GOT3 (cell line): ENCODE measurements at places on chromosomes 2 and 18.

DNA sequence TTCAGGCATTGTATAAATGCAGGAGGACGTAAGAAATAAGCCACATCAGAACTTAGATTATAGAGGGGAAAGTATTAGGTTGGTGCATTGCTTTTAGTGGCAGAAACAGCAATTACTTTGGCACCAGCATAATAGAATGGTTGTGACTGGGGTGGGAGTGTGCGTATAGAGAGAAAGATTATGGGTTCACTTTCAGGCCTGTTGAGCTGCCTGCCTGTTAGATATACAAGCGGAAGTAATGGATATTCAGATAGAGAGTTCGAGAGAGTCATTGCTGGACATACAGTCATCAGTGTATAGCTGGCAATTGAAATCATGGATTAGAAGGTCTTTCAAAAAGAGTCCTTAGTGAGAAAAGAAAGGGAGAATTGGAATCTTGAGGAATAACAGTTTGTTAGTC, 139.2 kb upstream of the MYO3B start:
- no peak for DNase-seq

DNA sequence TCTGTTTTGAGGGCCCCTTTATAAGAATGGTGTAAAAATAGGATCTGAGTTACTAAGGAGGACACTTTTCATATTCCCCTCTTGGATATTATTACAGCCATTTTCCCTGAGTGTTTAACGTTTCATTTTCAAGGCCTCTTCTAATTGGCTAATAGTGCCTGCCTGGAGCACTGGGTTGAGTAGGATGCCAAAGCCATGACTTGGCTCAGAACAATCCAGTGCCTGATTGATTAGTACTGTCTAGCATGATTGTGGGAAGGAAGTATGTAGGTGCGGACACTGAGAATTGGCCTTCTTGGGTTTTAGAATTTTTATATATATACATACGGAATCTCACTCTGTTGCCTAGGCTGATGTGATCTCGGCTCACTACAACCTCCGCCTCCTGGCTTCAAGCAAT, 66.1 kb downstream of the NAB1 start:
- no peak for DNase-seq

GRCh38 chr2:217916504-217917254, 86.1 kb downstream of the TNS1 start:
- no peak for DNase-seq

GRCh38 chr2:8388781-8389180, 293.1 kb upstream of the ID2 start:
- no peak for DNase-seq

- DNase-seq, result no peak
Observed at GRCh38 chr18:13448335-13448795, 229.8 kb downstream of the LDLRAD4 start.

DNA sequence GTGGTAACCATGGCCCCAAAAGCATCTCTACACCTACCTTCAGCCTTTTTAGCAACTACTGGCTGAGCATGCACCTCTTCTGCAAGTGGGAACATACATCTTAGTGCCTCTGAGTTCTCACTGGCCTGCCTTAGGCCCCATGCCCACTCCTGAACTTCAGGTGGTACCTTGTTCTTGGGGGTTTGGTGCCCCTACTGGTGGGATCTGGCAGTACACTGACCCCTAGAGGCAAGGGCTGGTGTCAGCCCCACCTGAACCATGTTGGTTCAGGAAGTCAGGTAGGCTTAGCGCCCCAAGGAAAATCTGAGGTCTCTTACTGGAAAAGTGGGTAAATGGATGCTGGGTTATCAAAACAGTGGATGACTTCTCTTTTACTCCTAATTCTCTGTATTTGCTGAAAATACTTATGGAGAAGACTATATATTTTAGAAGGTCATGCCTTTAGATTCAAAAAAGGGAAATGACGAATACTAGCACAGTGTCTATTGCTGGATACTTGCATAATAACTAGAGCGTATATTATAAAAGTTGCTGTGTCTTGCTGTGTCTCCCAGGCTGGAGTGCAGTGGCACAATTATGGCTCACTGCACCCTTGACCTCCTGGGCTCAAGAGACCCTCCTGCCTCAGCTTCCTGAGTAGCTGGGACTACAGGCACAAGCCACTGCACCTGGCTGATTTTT, 84.6 kb downstream of the RAB31 start:
- no peak for DNase-seq

DNA sequence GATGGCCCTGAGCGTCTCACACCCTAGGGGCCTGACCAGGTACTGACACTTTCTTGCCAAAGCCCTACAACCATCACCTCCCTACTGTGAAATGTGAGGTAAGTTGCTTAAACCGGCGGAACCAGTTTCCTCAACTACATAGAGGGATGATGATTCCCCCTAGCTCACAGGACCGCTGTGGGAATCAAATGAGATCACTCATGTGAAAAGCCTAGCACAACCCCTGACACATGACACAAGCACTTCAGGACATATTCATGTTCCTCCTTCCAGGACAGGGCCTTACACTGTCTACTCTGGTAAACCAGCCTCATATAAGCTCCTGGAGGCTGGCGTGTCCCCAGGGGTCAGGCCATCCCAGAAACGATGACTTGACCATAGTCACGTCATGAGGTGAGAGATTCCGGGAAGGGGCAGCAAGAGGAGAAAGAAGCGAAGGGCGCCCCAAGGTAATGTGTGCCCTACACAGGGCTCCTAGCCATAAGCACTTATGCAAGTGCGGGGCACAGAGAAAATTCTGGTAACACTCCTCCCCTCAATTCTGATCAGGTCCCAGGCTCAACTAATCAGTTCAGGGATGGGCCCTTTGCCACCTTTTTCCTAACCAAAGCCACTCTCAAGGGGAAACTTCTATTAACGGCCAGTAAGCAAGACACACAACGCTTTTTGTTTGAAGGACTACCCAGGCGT, 49.5 kb downstream of the C2orf42 start:
- no peak for DNase-seq

DNA sequence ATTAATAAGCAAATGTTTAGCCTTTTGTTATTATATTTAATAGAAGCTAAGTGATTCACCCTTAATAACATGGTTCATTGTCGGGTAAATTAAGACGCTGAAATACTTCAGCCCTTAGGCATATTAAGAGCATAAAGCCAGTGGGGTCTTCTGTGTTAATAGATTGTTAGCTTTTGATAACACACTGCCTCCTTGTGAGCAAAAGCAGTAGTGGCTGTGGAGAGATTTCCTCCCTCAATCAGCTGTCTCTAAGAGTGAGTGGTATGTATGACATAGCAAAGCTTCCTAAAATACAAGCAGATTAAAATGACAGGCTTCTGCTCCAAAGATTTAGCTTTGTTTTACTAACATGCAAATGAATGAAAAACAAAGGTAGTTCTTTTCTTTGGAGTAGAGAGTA, 143.7 kb upstream of the SYT4 start:
- no peak for DNase-seq

DNA sequence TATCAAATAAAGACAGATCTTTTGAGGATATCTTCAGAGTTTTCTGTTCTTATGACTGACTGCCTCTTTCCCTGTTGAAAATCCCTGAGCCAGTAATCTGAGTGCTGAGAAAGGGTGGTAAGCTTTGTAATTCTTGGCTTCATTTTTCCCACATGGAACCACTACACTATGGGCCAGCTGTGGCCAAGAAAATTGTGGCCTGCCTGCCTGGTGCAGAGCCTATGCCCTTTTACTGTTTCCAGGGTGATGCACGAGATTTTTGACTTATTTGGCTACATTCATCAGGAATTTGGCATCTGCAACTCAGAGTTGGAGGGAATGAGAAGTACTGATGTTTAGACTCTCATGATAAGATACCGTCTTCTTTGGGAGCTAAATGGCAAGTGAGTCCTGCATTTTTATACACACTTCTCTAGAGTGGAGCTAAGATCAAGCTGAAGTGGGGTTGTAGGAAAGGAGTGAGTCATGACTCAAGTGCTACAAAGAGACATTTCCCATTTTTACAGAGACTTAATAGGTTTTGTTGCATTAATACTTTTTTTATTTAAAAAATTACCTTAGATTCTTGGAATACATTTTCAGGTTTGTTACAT, 328.2 kb upstream of the CDH7 start:
- no peak for DNase-seq

DNA sequence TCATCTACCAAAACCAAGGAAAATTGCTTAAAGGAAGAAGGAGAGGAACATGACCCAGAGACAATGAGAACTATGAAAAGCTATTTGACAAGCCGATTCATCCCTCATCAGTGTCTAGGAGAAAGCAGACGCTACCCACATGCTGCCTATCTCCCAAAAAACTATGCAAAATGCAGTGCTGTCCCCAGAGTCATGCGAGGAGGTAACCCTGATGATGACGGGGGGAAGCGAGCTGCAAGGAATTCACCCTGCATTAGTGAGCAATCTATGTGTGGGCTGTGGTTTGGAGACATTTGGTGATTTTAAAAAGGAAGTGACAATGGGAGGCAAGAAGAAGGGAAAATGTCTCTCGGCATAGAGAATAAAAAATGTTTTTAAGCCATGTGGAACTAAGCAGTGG, 472.7 kb downstream of the CMPK2 start:
- DNase-seq, result no peak

DNA sequence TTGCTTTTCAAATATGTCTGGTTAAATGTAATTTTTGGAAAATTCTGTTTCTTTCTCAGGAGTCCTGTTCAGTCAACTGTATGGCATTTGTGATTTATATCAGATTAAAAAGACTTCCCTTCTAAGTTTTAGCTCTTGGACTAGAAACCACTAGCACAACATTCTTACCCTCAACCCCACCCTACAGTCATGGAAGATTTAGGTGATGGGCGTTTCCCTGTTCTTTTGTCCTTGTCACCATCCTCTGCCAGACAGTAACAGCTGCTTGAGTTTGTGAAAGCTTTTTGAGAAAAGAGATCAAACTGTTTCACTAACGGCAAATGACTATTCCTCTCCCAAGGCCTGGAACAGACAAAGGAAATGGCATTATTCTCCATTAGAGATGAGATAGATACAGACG, 31.8 kb downstream of the SERPINB5 start:
- DNase-seq, result no peak

GRCh38 chr2:54952425-54952824, 97.8 kb downstream of the RTN4 start:
- no peak for DNase-seq

- DNase-seq, result no peak
Observed at GRCh38 chr2:127406454-127406853, 11.8 kb upstream of the PROC start.

DNA sequence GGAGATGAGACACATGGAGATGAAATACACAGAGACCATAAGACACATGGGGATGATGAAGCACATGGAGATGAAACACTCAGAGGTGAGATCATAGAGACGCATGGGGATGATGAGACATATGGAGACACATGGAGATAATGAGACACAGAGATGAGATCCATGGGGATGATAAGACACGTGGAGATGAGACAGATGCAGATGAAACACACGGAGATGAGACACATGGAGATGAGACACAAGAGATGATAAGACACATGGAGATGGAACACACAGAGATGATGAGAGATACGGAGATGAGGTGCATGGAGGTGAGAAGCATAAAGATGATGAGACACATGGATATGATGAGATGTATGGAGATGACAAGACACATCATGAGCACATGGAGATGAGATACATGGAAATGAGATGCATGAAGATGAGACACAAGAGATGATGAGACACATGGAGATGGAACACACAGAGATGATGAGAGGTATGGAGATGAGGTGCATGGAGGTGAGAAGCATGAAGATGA, 276.7 kb downstream of the MYT1L start:
- DNase-seq, result no peak

DNA sequence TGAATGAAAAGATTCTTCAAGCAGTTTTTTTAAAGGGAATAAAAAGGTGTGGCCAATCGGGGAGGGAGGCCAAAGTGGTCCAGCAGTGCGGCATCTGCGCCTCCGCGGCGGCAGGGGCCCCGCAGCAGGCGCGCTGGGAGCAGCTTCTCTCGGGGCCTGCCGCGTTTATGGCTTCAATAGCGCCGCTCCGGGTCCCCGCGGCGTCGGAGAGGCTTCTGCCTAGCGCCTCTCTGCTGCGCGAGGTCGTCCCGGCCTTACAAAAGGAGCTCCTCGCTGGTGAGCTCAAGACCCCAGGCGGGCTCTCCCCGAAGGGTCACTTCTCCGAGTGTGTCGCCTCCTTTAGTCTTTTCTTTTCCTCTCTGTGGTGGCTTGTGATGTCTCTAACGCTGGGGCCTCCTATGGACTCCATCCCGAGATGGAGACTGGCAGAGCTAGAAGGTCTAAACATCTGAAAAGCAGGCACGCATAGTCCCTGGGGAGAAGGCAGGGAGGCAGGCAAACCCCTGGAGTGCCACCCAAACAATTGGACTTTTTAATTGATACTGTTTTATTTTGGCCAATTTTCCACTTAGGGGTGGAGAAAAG, 67.1 kb downstream of the SUMO1 start:
- no peak for DNase-seq

DNA sequence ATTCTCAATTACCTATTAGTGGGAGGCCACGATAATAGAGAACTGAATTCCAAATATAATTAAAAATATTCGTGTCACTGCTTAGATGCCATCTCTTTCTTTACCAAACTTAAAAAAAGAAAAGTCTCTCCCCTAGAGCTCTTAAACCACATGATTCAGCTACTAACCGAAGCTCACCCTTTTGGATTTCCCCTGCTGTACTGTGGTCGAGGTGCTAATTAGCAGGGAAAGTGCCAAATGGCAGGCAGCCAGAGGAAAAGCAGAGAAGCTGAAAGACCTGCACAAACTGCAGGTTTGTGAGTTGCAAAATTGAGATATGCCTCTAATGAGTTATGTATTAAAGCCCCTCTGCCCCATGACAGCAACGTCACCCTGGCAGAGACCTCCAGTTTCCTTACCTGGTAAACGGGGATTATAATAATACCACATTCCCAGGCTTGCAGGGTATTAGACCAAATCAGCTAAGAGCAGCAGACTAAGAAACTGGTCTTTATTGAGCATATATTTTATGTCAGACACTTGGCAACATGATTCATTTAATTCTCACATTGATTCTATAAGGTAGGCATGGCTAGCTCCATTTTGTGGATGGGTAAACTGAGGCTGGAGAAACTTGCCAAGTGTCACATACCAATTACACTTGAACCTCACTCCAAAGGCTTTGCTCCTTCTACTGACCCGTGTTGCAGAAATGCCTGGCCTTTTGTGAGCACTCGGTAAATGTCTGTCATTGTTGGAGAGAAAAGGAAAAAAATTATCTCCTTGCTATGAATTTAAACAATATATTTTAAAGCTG, 259.7 kb downstream of the LPIN1 start:
- DNase-seq, result no peak

DNA sequence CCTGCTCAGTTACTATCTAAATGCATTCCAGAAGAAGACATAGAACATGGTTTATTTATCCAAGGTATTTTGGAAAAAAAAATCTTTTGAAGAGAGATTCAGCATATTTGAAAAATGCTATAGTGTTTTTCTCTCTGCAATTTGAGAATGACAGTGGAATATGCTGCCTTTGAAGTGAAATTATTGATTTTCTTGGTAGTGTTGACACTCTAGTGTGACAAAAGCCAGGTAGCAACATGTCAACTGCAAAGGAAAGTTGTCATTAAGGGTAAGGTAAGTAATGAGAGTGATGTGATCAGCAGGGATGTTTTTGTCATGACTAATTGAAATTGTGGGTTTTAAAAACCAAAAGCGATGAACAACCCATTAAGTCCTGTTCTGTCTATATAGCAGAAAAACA, 1387.1 kb upstream of the TMEFF2 start:
- no peak for DNase-seq
